ENCODE measurements at places on chromosomes 12 and 14.
A peak's percentile ranks its signal among the peaks of the same experiment; 100 is the strongest.

DNA sequence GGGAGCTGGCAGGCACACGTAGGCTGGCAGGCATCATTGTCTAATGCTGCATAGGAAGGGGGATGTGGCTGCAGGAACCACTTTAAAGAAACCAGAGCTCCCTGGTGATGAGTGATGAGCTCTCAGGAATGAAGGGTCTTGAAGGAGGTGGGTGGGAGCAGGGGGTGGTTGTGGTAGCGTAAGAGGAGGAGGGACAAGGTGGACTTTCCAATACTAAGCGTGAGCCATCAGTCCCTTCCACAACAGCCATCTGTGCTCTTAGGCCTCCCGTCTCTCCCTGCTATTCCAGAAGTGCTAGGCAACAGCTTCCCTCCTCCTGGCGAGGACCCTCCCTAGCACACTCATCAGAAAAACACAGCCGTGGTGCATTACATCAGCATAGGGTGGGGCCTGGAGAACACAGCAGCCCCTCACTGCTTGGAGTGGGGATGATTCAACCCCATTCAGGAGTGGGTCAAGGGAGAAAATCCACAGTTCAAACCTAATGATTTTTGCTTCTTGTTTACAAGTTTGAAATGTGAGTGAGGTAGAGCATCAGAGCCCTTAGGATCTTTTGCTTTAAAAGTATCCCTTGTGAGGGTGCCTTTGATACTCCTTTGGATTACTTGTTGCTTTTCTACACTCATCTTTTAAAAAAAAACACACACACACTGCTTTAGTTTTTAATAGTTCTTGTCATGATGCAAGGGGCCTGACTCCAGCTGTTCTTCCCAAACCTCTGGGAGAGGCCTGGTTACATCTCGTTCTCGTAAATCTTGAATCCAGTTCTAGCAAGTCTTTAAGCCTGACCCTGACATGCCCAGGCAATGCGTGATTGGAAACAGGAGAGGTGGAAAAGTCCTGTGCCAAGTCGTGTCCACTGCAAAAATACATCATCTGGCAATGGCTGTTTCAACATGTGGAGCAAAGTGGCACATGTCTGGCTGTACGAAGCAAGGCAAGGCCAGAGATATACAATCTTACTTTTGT is 356.4 kb upstream of the DDHD1 start:
- no peak for DNase-seq

DNA sequence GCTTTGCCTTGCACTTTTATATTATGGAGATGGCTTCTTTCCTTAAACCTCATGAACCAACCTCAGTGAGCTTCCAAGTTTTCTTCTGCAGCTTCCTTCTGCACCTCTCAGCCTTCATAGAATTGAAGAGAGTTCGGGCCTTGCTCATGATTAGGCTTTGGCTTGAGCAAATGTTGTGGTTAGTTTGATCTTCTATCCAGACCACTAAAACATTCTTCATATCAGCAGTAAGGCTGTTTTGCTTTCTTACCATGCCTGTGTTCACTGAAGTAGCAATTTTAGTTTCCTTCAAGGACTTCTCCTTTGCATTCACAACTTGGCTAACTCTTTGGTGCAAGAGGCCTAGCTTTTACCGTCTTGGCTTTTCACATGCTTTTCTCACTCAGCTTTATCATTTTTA is 125.4 kb downstream of the SNAPC1 start:
- no peak for DNase-seq

DNA sequence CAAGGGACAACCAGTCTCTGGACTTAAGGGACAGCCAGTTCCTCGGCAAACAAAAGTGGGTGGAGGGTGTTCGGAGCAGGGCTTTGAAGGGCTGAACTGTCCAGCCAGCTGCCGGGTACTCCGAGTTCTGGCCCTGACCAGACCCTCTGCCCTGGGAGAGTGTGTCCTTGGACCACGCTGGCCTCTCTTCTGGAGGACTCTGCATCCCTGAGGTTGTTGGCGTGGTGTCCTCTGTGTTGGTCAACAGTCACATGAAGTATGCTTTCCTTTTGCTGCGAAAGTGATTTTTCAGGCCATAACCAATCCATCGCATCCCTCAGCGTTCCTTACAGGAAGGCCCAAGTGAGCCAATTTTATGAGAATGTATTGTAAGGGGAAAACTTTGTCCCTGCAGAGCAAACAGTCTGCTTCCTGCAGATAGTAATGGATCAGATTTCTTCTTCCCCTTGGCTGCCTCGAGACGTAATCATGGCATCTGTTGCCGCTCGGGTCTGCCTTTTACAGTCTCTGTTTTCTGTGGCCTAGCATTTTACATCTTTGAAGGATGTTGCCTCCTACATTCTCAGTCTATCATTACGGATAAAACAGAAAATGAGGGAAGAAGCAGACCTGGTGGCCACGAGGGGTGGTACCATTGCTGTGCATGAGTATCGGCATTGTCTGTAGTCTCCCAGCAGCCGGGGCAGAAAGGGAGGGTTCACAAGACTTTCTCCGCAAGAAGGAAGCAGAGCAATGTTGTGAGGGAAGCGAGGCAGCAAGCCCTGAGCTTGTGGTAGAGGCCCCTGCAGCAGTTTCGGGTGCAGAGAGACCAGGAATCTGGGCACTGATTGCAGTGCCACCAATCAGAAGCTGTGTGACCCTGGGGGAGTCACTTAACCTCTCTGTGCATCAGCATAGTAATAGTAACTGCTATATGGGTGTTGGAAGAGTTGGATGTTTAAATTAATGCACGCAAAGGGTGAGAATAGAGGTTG is 47.4 kb downstream of the SMIM41 start:
- no peak for DNase-seq

- DNase-seq = no peak
These were observed 98.3 kb downstream of the BMP4 start for GRCh38 chr14:53858345-53858684.

DNA sequence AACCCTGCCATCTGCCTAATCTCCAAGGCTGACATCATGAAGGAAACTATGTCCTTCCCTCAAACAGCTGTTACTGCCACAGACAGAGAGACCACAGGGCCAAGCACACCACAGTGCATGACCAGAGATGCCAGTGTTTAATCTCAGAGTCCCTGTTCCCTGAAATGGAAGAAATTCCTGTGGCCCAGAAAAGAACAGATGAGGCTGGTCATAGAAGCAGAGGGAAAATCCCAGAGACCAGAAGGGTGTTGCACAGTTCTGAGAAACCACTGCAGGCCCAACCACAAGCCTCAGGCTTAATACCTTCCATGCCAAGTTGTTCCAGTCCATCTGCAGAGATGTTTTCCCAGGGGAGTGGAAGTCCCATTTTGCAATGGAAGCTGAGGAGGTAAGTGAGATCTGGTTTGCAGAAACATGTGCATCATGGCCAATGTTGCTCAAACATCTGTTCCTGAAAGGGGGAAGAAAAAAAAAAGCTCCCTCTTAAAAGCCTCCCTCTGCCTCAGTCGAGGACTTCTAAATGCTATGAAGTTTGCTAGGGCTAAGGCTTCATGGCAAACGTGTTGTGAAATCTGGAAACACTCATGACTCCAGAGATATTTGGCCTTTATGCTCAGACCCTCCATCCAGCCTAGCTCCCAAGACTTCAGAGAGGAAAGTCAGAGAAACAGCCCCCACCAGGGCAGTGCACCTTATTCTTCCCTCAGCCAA is 98.6 kb downstream of the SCARB1 start:
- no peak for DNase-seq

DNA sequence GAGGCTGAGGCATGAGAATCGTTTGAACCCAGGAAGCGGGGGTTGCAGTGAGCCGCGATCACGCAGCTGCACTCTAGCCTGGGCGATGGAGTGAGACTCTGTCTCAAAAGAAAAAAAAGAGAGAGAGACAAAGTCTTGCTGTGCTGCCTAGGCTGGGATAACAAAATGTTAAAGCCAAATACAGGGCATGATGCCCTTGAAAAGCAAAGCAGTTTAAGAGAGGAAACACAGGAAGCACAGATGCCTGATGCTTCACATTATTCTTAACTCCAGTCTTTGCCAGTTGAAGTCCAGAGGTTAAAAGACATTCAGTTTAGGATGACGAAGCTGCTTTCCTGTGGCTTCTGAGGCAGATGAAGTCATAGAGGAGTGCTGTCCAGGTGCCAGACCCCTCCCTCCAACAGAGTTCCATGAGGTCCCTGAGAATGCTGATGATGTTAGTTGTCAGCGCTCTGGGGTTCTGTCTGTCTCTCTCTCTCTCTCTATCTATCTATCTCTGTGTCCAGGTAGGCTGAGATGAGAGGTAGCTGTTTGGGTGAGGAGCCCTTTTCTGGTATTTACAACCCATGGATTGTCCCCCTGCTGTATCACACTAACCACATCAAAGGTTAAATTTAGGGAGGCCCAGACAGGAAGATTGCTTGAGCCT is 4.9 kb upstream of the MRPL52 start:
- no peak for DNase-seq

- DNase-seq = no peak
These were observed 6.3 kb upstream of the MLXIP start for GRCh38 chr12:122072031-122072970.

GRCh38 chr12:124613151-124613585 is 45.8 kb upstream of the NCOR2 start:
- DNase-seq = no peak

DNA sequence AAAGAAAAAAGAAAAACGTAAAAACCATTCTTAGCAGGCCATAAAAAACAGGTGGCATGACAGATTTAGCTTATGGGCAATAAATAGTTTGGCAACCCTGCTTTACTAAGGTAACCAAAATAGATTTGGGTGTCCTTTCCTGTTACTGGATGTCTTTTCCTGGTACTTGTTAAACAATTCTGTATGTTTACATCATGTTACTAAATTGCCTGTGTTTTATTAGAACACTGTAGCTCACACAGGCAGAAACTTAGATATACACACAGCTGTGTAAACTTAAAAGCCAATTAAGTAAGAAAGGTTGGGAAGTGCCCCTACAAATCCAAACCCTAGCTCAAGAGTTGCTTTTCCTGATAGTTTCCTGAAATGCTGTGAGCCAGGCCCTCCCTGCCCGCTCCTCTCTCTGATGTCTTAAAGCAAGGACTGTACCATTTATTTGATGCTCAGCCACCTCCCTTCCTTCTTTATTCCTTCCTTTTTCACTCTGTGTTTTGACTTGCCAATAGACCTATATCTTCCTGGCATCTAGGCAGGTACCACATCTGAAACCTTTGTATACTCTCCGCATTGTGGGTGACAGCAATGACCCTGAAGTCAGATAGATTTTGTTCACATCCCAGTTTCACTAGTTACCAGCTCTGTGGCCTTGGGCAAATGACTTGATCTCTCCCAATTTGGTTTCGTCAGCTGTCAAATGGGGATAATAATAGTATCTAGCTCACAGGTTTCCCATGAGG is 3.7 kb upstream of the CAMKK2 start:
- DNase-seq = no peak

GRCh38 chr14:53153702-53154112 is 584 bp upstream of the DDHD1 start:
- no peak for DNase-seq

GRCh38 chr14:37036669-37037341 is 135.6 kb downstream of the SLC25A21 start:
- DNase-seq = no peak

DNA sequence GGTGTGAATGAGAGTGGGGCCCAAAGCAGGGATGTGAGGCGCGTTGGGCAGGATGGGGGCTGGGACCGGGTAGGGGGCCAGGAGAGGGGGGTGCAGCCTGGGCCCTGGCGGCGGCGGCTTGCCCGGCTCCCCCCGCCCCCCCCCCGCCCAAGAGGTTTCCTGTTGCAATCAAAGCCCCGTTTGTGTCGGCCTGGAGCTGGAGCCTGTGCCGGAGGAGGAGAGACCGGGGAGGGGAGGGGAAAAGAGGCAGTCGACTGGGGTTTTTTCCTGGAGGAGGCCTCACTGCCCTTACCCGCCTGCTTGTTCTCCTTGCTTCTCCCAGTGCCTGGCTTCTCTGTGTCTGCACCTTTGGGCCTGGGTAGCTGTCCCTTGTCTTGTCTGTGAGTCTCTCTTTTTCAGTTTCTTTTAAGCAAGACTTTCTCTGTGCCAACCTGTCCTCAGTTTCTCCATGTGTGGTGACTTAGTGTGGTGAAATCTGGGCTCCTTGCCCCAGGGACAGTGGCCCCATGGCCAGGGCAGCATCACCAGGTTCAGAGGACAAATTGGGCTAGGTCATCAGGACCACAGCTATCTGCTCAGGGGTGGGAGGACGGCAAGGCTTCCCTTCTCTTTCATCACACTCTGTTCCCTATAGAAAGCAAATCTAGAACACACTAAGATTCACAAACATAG is 8.5 kb downstream of the RARG start:
- DNase-seq = peak; percentile 70

DNA sequence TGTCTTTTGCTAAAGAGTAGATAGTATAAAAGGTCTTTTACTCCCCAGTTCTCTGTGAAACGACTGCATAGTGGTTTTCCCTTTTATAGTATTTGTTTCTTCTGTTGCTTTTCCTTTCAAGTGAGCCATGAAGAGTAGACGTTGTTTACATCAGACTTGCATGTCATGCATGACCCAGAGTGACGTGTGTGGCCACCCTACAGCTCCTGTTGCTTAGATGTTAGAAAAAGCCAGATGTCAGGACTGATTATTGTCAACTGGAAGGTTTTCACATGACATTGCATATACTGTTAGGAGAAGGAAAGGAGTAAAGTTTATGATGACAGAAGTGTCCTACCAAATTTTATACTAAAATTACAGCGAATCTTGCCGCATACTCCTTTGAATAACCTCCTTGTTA is 1.3 kb upstream of the RD3L start:
- DNase-seq = no peak

GRCh38 chr14:101708853-101709532 is 52.5 kb upstream of the PPP2R5C start:
- no peak for DNase-seq

DNA sequence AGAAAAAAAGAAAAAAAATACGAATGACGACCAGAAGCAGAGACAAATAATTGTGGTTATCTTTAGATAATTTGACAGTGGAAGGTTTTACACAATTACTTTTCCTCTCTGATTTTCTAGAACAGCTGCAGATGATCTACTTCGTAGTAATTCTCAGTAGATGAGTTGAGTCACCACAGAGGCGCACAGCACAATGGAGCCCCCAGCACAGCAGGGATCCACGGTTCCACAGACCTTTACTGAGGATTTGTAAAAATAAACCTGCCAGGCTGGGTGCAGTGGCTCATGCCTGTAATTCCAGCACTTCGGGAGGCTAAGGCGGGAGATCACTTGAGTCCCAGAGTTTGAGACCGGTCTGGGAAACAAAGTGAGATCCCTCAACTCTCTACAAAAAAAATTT is 29.3 kb downstream of the AMN start:
- no peak for DNase-seq

GRCh38 chr14:74548881-74549280 is 55.3 kb downstream of the ISCA2 start:
- no peak for DNase-seq

- no peak for DNase-seq
These were observed 438.9 kb downstream of the ADAMTS20 start for GRCh38 chr12:43113135-43113534.

- no peak for DNase-seq
These were observed 1.2 kb downstream of the KHNYN start for GRCh38 chr14:24430682-24431568.
